ENCODE measurements at places on chromosomes 11 and 22. TPM values are rescaled to one million over a fixed set of nuclear protein-coding genes. Genes with fewer than 3 reads are reported as not detected.

The PPP1R14B gene
- 145 TPM for polyA plus RNA-seq

The MUC2 gene
- polyA plus RNA-seq: 11.8 TPM

The OR4C13 gene
- polyA plus RNA-seq: not detected

The SCGB1A1 gene
- polyA plus RNA-seq: 0.61 TPM

The SELENOO gene
- polyA plus RNA-seq: 105 TPM

The ALDH3B2 gene
- polyA plus RNA-seq: 0.05 TPM

The SYT9 gene
- polyA plus RNA-seq: 0.08 TPM

The NEFH gene
- polyA plus RNA-seq: 0.38 TPM

The OR52H1 gene
- polyA plus RNA-seq: not detected

The TSGA10IP gene
- polyA plus RNA-seq: not detected

The MSANTD4 gene
- polyA plus RNA-seq: 9.7 TPM

The APOA4 gene
- 0.64 TPM for polyA plus RNA-seq
